ENCODE measurements at places on chromosomes 11 and 22.
A peak's percentile ranks its signal among the peaks of the same experiment; 100 is the strongest.

DNA sequence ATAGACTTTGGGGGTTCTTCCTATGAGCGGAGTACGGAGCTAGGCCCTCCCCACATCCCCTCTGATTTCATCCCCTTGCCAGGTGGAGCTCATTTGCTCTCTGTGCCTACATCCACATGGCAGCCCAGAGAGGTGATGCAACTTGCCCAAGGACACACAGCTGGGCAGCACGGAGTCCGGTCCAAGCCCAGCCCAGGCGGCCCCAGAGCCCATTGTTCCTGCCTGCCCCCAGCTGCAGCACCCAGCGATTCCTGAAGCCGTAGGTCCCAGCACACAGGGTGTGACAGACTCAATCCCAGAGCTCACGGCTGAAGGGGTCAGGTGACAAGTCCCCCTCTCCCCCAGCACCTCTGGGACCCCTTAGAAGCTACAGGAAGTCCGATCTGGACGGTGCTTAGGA, 22.2 kb upstream of the RFPL3 start:
- DNase-seq, result no peak

DNA sequence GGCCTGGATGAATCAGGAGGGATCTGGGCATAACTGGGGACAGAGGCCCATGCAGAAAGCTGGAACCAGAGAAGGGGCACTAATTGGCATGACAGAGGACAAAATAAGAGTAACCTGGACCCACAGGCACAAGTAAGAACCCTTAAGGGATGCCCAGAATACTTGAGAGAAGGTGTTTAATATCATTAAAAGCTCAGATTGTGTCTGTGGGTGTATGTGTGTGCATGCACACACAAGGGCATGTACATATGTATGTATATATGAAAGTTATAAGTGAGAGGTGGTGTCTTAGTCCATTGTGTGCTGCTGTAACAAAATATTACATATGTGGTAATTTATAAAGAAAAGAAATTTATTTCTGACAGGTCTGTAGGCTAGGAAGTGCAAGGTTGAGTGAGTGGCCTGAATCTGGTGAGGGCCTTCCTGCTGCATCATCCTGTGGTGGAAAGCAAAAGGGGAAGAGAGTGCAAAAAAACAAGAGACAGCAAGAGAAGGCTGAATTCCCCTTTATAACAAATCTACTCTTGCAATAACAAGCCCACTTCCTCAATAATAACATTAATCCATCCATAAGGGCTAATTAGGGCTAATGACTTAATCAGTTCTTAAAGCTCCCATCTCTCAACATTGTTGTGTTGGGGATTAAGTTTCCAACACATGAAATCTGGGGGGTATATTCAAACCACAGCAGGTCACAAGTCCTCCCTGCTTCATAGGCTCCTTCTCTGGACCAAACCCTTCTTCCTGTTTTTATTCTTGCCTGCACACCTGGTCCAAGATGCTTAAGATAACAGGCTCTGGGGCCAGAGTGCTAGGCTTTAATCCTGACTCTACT, 68.3 kb upstream of the POU2AF2 start:
- peak; percentile 40 for DNase-seq

GRCh38 chr22:47284822-47285221, 522.4 kb downstream of the TBC1D22A start:
- no peak for DNase-seq

- no peak for DNase-seq
Measured at GRCh38 chr22:22034469-22035132, 52.0 kb upstream of the TOP3B start.

GRCh38 chr11:94880216-94880615, 93.1 kb downstream of the CWC15 start:
- DNase-seq, result no peak

GRCh38 chr11:4903484-4903883, at the start of gene OR51A7:
OR51A7 (plus strand) TSS chr11:4903783; CDS start chr11:4907370, 3,587 bp downstream.
- no peak for DNase-seq

DNA sequence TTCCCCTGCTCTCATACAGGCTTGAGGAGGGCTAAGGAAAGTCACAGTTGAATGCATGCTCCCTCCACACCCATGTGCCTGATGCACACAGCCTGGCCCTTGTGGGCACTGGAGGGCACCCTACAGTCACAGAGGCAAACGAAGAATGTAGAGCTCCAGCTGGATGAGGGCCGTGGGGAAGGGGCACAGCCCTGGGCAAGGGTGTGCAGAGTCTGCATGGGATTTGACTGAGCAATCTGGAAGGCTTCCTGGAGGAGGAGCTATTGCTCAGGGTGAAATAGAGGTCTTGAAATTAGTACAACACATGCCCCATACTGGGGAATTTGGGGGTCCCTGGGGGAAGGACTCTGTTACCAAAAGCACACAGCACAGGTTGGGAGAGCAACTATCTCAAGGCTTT, 64.0 kb downstream of the KCNQ1 start:
- DNase-seq, result no peak

- DNase-seq, result peak; percentile 24
Measured at GRCh38 chr11:112219476-112220232, 6.6 kb upstream of the PTS start.

DNA sequence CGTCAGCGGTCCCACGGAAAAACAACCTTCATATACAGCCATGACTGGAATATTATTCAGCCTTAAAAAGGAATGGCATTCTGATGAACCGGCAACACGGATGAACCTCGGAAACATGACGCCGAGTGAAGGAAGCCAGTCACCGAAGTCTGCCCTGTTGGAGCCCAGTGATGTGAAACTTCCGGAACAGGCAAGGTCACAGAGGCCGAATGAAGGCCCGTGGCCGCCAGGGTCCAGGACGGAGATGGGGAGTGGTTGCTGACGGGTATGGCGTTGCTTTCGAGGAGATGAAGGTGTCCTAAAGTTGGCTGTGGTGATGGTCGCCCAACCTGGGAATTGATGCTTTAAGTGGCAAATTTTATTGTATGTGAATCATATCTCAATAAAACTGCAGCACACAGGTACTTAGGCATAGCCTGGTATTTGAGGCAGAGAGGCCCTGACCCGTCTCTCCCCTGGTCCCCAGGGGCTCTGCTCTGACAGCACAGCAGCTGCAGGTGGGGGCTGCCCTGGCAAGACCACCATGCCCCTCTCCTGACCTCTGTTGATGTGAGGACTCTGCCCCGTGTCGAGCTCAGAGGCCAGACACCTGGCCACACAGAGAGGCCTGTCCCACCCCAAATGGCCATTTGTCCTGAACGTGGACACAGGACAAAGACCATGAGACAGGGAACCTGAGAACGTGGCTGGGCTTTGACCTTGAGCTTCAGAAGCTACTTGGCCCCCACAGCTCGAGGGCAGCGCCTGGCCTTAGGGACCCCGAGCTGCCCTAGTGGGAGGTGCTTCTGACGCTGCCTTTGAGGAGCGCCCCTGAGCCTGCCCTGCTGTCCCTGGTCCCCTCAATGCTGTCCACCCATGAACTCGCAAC, 1090.8 kb downstream of the BRD1 start:
- DNase-seq, result no peak

DNA sequence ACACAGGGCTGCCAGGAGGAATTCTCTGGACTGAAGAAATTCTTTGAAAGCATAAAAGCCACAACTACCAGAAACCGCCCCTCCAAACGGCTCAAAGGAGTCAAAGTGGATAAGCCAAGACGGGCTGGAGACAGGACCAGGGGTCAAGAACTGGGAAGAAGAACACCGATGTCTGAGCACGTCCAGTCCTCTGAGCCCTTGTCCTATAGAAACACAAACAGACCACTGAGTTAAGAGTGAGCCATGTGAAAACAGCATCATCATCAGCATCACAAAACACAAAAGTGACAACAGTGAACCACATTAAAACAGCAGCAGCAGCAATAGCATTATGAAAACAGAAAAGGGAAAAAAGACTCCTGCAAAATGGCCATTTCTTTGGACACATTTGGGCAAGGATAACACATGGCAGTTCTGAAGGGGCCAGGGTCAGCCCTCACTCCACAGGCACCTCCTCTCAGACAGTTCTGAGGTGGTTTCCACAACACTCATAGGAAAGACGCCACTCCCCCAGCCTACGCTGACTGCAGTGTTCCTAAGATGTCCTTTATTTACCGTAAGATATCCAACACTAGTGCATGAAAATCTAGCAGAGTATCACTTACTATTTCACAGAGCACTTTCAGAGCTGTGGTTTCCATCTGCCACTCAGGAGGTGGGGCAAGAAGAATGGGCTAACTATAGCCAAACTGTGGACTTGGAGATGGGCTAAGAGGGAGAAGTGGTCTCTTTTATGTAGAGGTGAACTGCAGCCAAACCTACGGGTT, 28.6 kb upstream of the YPEL1 start:
- DNase-seq, result no peak

DNA sequence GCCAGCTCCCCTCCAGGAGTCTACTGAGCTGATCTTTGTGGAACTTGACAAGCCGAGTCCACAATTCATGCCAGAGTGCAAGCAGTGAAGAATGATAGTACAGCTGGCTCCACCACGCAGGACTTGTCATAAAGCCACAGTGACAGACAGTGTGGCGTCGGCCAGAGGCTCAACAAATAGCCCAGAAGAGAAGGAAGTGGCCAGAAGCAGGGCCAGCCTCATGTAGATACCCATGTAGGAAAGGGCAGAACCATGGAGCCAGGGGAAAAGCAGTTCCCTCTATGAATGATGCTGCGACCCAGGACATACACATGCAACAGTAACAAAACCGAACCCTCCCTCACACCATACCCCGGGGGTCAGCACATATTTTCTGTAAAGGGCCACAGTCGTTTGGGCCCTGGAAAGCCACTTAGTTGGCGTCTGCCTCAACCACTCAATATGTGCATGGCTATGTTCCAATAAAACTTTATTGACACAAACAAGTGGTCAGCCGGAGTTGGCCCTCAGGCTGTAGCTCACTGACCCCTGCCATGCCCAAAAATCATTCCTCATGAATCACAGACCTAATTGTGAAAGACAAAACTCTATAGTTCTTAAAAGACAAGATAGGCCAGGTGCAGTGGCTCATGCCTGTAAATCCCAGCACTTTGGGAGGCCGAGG, 161.4 kb downstream of the BRD1 start:
- DNase-seq, result no peak

GRCh38 chr11:42315846-42316245, 856.4 kb upstream of the LRRC4C start:
- DNase-seq, result no peak

GRCh38 chr11:45590743-45591142, 74.7 kb downstream of the CHST1 start:
- DNase-seq, result no peak

GRCh38 chr22:29041408-29041807, 20.2 kb downstream of the C22orf31 start:
- DNase-seq, result no peak

DNA sequence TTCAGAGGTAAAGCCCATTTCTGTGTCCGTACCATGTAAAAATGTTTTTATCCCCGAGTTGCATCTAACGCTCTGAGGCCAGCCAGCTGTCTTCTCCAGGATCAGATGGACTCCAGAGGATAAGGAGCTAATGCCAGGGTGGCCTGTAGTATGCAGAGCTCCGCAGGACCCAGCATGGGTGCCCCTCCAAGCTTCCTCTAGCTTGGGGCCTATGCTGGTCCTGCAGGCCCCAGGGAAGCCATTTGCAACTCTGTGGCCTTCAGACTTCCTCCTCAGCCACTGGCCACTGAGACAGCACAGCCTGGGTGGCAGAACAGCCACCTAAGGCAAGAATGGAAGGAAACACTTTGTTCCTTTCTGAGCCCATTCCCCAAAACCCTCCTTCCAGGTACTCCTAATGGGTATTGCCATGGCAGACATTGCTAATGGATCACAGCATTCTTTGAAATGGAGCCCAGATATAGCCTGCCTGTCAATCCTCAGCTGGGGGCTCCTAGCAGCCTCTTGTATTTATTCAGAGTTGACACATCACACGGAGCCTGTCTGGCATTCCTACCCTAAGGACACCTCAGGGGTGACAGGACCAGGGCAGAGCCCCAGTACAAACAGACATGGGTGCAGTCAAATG, 4.7 kb downstream of the ADA2 start:
- DNase-seq, result no peak

- no peak for DNase-seq
Measured at GRCh38 chr11:32466279-32466915, 31.1 kb upstream of the WT1 start.

DNA sequence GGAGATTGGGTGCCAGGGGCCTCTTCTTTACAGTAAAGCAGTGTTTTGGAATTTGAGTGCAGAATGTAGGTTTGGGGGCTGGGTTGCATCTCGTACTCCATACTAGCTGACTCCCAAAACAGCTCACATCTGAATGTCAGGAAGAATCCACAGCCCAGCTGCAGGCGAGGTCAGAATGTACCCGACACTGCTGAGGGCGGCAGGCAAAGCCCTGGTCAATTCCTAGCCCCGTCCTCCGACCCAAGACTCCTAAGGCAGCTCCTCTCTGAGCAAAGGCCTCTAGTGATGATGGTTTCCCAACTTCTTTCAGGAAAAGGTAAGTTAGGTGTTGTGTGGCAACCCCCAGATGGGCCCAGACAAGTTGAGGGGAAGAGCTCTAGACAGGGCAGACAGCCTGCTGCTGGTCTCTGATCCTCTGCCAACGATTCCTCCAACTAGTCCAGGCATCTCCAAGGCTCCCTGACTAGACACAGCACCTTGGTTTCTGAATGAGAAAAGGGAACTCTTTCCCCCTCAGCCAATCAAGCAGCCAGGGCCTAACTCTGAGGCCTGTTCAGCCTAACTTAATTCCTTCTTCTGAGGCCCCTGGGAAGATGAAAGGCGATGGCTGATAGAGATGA, 8.6 kb downstream of the LARGE2 start:
- DNase-seq, result no peak

DNA sequence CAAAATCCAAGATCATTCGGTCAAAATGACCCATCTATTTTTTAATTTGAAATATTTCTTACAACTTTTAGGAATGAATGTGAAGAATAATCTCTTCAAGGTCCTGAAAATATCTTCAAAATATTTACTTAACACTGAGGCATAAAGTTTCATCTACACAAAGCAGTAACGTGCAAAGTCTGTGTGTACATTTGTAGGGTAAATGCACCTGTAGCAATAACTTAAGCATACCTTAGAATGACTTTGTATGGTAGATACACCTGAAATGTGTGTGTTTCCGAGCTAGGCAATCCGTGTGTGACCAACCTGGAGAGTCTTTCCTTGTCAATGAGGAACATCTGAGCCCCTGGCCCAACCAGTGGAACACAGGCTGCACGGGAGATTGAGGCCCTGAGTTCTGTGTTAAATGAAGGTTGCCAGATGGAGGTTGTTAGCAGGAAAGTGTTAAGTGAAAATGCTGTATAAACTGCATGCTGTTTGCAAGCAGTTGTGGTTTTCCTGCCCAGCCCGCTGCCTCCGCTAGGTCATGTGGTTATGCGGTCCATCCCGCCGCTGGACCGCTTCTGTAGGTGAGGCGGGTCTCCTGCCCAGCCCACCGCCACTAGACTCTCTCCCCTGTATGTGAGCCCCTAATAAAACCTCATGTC, 7.6 kb upstream of the CTR9 start:
- peak; percentile 34 for DNase-seq
